ENCODE measurements at places on chromosomes 3 and 15. TPM values are rescaled to one million over a fixed set of nuclear protein-coding genes. Genes with fewer than 3 reads are reported as not detected.

PRRT3 gene
- 4.2 TPM for total RNA-seq

DAZL gene
- not detected for total RNA-seq

NTRK3 gene
- not detected for total RNA-seq

CELSR3 gene
- 2.3 TPM for total RNA-seq

All from activated B cell treated with CpG ODN at 0.5 μM for 24 hours (primary cell).